CD14-positive monocyte (primary cell): ENCODE measurements at places on chromosomes 7 and 10.
A peak's percentile ranks its signal among the peaks of the same experiment; 100 is the strongest.

GRCh38 chr10:32793033-32793432 lies 165.0 kb downstream of the ITGB1 start:
- H3K36me3 ChIP-seq: no peaks in the 10 kb centered on the region
- DNase-seq: no peak
- no peaks in the 10 kb centered on the region for H3K27me3 ChIP-seq
- no peak overlapping the region for H3K27ac ChIP-seq

- H3K4me3 ChIP-seq: no peak overlapping the region
- peaks cover 10% of the 10 kb centered on the region for H3K4me1 ChIP-seq
- H3K36me3 ChIP-seq: peaks cover 51% of the 10 kb centered on the region
These were observed 107.6 kb downstream of the PRKAG2 start for GRCh38 chr7:151769188-151769821.

DNA sequence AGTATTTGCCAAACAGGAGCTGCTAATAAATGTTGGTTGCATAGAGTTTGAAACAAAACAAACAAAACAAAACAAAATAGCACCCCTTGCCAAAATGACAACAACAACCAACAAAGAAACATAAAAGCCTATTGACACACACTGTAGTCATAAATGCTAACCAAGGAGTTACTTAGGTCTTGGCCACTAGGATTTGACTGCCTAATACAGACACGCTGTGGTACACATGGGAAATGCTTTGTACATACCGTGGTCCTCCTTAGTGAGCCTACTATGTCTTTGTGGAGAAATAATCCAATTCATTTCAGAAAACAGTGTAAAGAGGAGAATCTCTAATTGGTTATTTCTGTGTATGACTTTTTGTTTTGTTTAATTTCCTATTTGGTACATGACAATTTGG lies 53.2 kb upstream of the MTPN start:
- H3K27ac ChIP-seq: no peak overlapping the region
- no peaks in the 10 kb centered on the region for H3K36me3 ChIP-seq
- H3K4me3 ChIP-seq: no peak overlapping the region
- DNase-seq: no peak

- H3K4me1 ChIP-seq: peaks cover 12% of the 10 kb centered on the region
- peak overlapping the region; percentile 26 for H3K27ac ChIP-seq
- no peaks in the 10 kb centered on the region for H3K27me3 ChIP-seq
- H3K4me3 ChIP-seq: no peak overlapping the region
- H3K36me3 ChIP-seq: peaks cover 33% of the 10 kb centered on the region
- peak; percentile 63 for DNase-seq
These were observed 38.2 kb upstream of the SLC26A4 start for GRCh38 chr7:107622429-107622828.

DNA sequence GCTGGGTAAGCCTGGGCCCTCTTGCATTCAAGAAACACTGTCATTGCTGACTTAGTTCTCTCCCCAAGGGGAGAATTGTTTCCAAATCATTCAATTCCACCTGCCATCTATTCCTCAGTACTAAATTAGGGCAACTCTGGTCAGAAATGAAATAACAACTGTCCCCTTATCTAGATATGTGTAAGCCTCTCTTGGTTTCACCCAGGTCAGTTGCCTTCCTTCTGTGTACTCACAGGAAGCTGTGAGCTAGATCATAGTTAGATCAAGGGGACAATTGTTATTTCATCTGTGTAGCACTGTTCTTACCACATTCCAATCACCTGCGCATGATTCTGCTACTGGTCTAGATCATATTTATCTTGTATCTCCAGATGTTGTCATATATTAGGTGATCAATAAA lies 483.0 kb upstream of the SORCS1 start:
- no peak overlapping the region for H3K4me3 ChIP-seq
- no peak overlapping the region for H3K27ac ChIP-seq
- H3K27me3 ChIP-seq: no peaks in the 10 kb centered on the region
- no peaks in the 10 kb centered on the region for H3K4me1 ChIP-seq

DNA sequence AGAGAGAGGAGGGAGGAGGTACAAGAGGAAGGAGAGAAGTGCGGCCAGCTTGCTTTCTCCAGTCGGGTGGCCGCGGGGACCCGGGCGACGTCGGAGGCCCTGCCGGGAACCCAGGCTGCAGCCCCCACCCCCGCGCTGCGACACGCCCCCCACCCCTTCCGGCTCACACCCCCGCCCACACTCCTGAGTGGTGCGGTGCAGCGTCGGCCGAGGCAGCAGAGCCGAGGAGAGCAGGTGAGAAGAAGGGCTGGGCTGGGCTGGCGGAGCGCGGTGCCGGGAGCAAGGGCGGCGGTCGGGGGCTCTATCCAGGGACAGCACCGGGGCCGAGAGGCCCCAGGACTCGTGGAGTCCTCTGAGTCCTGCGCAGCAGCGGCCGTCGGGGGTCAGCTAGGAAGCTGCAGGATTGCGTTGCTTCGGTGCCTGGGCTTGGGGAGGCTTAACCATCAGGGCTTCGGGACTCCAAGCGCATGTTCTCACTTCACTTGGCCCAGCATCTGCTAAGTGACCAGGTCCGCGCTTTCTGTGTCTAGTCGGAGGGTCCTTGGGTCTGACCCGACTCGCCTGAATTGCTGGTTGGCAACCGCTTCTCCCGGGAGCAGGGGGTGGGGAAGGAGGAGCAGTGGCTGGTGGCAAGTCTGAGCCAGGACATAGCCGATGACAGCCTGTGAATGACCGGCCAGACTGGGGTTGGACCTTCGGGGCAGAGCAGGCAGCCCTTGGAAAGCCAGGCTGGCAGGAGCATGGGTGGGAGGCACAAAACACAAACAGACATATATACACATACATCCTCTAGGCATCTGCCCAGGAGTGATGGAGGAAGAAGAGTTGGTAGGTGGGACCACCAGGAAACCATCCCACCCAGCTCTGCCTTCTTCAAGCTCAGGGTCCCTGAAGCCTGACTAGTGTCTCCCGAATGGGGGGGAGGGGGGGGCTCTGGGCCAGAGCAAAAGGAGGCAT lies 683 bp downstream of the CHAT start:
- H3K4me1 ChIP-seq: no peaks in the 10 kb centered on the region
- no peak overlapping the region for H3K4me3 ChIP-seq
- no peaks in the 10 kb centered on the region for H3K36me3 ChIP-seq
- no peak overlapping the region for H3K27ac ChIP-seq

GRCh38 chr7:23246555-23246954 lies at the start of gene GPNMB:
Gene GPNMB (plus strand): TSS chr7:23246775. CDS start chr7:23246858, 83 bp downstream.
- H3K4me1 ChIP-seq: peaks cover 36% of the 10 kb centered on the region
- peak within 1 kb of the TSS; percentile 95 for H3K27ac ChIP-seq
- no peaks in the 10 kb centered on the region for H3K36me3 ChIP-seq
- peak within 1 kb of the TSS; percentile 87 for H3K4me3 ChIP-seq
- no peaks in the 10 kb centered on the region for H3K27me3 ChIP-seq
- peak; percentile 67 for DNase-seq

DNA sequence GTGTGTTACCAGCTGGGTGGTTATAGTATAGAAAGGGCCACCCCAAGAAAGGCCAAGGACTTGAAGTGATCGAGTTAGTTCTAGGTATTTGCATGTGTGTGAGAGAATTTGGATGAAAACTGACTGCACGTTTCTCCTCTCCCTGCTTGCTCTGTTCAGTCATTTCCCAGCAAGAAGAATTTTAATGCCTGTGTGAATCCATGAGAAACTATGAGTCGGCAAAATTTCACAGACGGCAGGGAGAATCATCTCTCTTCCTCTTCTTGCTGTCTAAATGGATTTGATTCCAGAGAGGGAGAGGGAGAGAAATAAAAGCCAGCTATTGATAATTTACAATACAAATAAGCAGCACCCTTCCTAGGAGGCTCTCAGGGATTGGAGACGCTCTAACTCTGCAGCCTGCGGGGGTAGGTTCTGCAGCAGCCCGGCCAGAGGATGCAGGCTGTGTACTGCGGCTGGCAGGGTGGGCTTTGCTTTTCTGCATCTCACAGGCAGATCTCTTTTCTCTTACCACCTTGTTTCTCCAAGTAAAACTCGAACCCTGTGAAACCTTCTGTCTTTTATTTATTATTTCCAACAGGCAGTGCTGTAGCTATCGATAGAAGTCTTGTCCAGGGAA lies 183.6 kb downstream of the TCF7L2 start:
- no peaks in the 10 kb centered on the region for H3K27me3 ChIP-seq
- H3K27ac ChIP-seq: no peak overlapping the region
- H3K4me3 ChIP-seq: no peak overlapping the region
- peak; percentile 12 for DNase-seq

DNA sequence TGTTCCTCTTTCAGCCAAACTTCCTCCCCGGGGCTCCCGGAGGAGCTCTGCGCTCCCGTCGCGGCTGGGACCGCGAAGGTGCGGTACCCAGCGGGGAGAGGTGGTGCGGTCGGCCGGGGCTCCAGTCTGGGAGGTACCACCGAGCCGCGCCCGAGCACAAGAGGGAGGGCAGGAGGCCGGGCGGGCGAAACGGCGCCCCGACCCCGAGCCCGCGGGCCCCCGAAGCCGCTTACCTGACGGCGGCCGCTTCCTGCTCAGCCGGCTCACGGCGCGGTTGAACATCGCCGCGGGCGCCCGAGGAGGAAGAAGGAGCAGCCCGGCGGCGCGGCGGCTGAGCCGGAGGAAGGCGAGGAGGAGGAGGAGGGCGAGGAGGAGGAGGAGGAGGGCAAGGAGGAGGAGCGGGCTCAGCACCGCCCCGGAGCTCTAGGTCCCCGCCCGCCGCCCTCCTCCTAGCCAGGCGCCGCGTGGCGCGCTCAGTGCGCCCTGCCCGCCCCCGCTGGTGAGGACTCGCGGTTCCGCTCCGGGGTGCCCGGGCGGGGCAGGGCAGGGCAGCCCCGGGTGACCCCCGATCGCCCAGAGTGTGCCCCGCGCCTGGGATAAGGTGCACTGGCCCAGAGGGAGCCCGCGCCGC lies at the start of gene RGS10:
TSS of gene RGS10 (minus strand) at position 363 of the 631 bp plus-strand sequence. CDS start at position 282, 81 bp downstream.
- H3K4me3 ChIP-seq: peak within 1 kb of the TSS; percentile 85
- H3K27ac ChIP-seq: peak within 1 kb of the TSS; percentile 69
- H3K4me1 ChIP-seq: peaks cover 54% of the 10 kb centered on the region
- no peaks in the 10 kb centered on the region for H3K36me3 ChIP-seq
- DNase-seq: peak; percentile 54
- no peaks in the 10 kb centered on the region for H3K27me3 ChIP-seq

DNA sequence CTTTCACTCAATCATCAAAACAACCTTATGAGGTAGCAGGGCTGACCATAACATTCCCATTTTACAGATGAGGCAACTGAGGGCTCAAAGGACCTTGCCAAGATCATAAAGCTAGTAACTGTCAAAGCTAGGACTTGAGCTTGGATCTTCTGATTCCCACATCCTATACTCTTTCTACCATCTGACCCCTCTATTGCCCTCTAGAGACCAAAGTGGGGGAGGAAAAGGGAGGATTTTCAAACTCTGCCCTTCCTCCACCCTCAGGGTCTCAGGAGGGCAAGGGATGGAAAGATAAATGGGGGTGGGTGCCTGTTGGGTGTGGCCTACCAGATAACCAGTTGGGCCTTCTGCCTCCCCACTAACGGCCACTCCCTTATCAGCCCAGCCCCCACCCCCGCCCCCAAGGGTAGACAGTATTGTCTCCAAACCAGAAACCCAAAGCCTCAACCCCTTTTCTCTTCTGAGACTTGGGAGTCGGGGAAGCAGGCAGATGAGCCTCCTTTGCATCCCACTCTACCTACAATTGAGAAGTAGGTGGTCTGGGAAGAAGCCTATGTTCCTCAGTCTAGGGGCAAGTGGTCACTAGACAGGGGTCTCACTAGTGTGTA lies 7.9 kb downstream of the LDB1 start:
- H3K27me3 ChIP-seq: no peaks in the 10 kb centered on the region
- peaks cover 41% of the 10 kb centered on the region for H3K4me1 ChIP-seq
- H3K36me3 ChIP-seq: peaks cover 48% of the 10 kb centered on the region
- no peak overlapping the region for H3K4me3 ChIP-seq

- peaks cover 8% of the 10 kb centered on the region for H3K4me1 ChIP-seq
- no peak overlapping the region for H3K27ac ChIP-seq
- no peak overlapping the region for H3K4me3 ChIP-seq
These were observed 181.4 kb downstream of the JCAD start for GRCh38 chr10:29877793-29878491.

GRCh38 chr10:95819620-95820329 lies 63.8 kb downstream of the ENTPD1 start:
- H3K4me3 ChIP-seq: peak overlapping the region; percentile 37
- no peak overlapping the region for H3K27ac ChIP-seq
- H3K4me1 ChIP-seq: peaks cover 47% of the 10 kb centered on the region
- no peaks in the 10 kb centered on the region for H3K27me3 ChIP-seq
- H3K36me3 ChIP-seq: peaks cover 52% of the 10 kb centered on the region
- no peak for DNase-seq

DNA sequence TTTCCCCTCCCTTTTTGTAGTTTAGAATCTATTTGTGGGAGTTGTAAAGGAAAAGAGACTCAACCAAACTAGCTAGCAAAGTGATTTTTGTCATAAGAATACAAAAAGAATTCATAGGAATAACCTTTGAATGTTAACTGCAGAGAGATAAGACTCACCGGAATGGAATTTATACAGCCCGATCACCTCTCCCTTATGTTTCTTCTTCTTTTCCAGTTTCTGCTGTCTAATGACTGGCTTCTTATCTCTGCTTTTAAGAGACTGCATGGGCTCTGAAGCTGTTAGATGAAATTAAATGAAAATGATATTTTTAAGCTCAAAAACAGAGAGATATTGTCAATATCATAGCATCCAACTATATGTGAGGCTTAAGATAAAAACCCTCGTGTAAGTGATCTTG lies 1095.9 kb downstream of the REEP3 start:
- no peak for DNase-seq
- H3K36me3 ChIP-seq: no peaks in the 10 kb centered on the region
- no peaks in the 10 kb centered on the region for H3K27me3 ChIP-seq
- H3K27ac ChIP-seq: no peak overlapping the region

DNA sequence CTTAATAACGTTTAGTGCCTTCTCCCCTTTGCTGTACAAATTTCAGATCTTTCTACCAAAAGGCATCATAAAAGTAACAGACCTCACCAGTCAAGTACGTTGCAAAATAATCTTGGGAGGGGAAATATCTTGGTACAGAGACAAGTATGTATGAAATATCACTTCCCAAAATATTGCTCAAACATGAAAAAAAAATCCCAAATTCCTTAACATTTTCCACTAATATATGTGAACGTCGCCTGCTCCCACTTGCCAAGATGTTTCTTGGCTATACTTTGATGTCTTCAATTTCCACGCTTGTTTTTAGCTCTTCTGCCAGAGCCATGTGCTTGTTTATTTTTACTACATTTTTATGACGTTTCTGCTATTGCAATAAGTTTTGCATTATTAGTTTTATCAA lies 223.5 kb downstream of the PLXNA4 start:
- no peak for DNase-seq
- H3K27me3 ChIP-seq: no peaks in the 10 kb centered on the region
- H3K4me1 ChIP-seq: no peaks in the 10 kb centered on the region
- no peak overlapping the region for H3K27ac ChIP-seq

- no peak overlapping the region for H3K27ac ChIP-seq
- H3K4me3 ChIP-seq: no peak overlapping the region
- H3K4me1 ChIP-seq: no peaks in the 10 kb centered on the region
- no peaks in the 10 kb centered on the region for H3K27me3 ChIP-seq
These were observed 726.9 kb downstream of the TNS3 start for GRCh38 chr7:46854958-46855473.

DNA sequence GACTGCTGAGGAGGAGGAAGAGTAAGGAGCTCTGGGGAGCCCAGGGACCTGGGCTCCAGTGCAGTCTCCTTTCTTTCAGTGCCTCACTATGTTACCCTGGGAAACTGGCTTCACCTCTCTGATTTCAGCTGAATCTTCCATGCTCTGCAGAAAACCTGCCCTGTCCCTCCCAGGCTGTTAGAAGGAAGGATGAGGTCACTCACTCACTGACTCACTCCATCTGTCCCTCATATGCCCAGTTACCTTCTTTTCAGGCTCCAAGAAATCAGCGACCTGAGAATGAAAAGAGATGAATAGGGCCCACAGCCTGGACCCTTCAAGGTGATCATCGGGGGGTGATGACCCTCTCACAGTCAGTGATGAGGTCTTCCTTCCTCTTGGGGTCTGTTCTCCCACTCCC lies 481 bp downstream of the SFTPA2 start:
- no peaks in the 10 kb centered on the region for H3K27me3 ChIP-seq
- no peak for DNase-seq
- H3K27ac ChIP-seq: no peak overlapping the region
- peaks cover 6% of the 10 kb centered on the region for H3K4me1 ChIP-seq
- H3K4me3 ChIP-seq: no peak overlapping the region
